ENCODE measurements at places on chromosomes 16 and 17.

- DNase-seq = no peak
- peaks cover 40% of the 10 kb centered on the region for H3K4me1 ChIP-seq
Measured at GRCh38 chr16:30379158-30379783, 3.1 kb downstream of the SEPTIN1 start.

- peaks cover 12% of the 10 kb centered on the region for H3K4me1 ChIP-seq
- H3K4me3 ChIP-seq = peak overlapping the region; percentile 9
- no peaks in the 10 kb centered on the region for H3K27me3 ChIP-seq
Measured at GRCh38 chr17:70053241-70054234, 21.5 kb upstream of the KCNJ16 start.

DNA sequence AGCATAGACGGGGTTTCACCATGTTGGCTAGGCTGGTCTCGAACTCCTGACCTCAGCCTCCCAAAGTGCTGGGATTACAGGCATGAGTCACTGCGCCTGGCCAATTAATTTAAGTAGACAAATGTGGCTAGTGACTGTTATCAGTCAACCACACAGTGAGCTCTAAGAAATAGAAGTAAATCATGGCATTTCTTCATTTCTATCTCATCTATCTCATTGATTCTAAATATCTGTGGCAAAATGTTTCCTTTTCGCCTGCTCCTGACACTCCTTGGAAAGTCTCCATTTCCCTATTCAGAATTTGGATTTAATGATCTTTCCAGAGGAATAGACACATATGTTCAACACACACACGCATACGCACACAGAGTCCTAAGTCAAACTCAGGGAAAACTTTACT, 81.3 kb downstream of the HIC1 start:
- no peak overlapping the region for H3K4me3 ChIP-seq
- peaks cover 25% of the 10 kb centered on the region for H3K4me1 ChIP-seq
- no peak overlapping the region for H3K27ac ChIP-seq

DNA sequence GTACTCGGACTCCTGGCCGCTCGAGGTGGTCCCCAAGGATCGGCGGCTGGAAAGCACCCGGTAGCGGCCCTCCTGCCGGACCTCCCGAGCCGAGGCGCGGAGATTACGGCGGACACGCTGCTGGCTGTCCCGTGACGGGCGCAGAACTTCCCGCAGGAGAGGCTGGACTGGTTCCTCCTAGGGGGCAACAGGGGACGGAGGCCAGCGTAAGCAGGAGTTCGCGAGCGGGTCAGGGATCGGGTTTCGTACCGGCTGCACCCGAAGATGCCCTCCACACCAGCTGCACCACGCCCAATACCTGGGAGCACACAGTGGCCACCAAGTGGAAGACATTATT, 341 bp downstream of the SLC7A6OS start:
- peak overlapping the region; percentile 97 for H3K27ac ChIP-seq
- no peak for DNase-seq

GRCh38 chr17:11720816-11721215, 122.5 kb downstream of the DNAH9 start:
- H3K27me3 ChIP-seq = no peaks in the 10 kb centered on the region
- no peak overlapping the region for H3K27ac ChIP-seq
- H3K36me3 ChIP-seq = no peaks in the 10 kb centered on the region
- no peak for DNase-seq

- H3K4me3 ChIP-seq = no peak overlapping the region
- no peaks in the 10 kb centered on the region for H3K36me3 ChIP-seq
- H3K27ac ChIP-seq = no peak overlapping the region
Measured at GRCh38 chr17:13544292-13544691, 57.4 kb downstream of the HS3ST3A1 start.

- peak overlapping the region; percentile 91 for H3K27ac ChIP-seq
- DNase-seq = no peak
- H3K4me3 ChIP-seq = peak overlapping the region; percentile 78
- H3K36me3 ChIP-seq = peaks cover 6% of the 10 kb centered on the region
Measured at GRCh38 chr16:89506113-89506504, 2.1 kb upstream of the SPG7 start.

DNA sequence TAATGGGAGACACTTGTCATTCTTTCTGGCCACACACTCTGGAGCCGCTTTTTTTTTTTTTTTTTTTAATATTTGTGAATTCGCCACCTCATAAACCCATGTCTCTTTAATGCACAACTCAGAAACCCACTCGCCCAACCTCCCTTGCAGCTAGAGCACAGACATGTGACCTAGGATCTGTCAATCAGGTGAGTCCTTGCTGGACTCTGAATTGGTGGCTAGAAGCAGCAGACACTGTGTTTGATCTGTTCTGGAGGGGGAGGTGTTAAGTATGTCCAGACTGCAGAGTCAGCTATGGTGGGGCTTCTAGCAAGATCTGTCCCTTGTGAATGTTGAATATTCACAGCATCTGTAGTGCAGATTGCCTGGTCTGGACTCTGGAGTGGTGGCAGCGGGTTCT, 112.1 kb downstream of the PRKCB start:
- H3K27me3 ChIP-seq = no peaks in the 10 kb centered on the region
- H3K36me3 ChIP-seq = peaks cover 4% of the 10 kb centered on the region
- no peak overlapping the region for H3K4me3 ChIP-seq
- H3K4me1 ChIP-seq = peaks cover 51% of the 10 kb centered on the region

DNA sequence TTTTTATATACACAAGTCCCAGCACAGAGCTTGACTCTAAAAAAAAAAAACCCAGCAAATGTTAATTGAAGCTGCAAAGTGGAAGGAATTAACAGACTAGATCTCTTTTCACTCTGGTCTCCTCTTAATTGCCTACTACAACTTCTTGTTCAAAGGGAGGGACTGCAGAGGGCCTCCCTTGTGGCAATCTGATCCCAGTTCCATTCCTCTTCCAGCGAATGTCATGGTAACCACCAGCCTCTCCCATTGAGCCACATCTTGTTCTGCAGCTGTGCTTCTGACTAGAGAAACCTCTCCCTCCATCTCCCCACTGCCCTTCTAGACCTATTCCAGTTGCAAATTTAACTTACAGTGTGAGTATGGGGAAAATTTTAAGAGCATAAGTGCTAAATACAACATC, 5.9 kb downstream of the SUPT6H start:
- DNase-seq = no peak
- H3K27ac ChIP-seq = no peak overlapping the region
- H3K27me3 ChIP-seq = no peaks in the 10 kb centered on the region

- DNase-seq = no peak
- H3K4me3 ChIP-seq = no peak overlapping the region
- H3K36me3 ChIP-seq = peaks cover 25% of the 10 kb centered on the region
Measured at GRCh38 chr17:7019839-7020519, 2.9 kb upstream of the BCL6B start.

GRCh38 chr16:68991075-68991474, 114.4 kb upstream of the HAS3 start:
- no peaks in the 10 kb centered on the region for H3K27me3 ChIP-seq
- no peaks in the 10 kb centered on the region for H3K36me3 ChIP-seq
- H3K4me3 ChIP-seq = no peak overlapping the region
- no peak for DNase-seq

- peaks cover 2% of the 10 kb centered on the region for H3K36me3 ChIP-seq
- H3K4me1 ChIP-seq = peaks cover 15% of the 10 kb centered on the region
- peaks cover 14% of the 10 kb centered on the region for H3K27me3 ChIP-seq
- no peak for DNase-seq
- no peak overlapping the region for H3K27ac ChIP-seq
Measured at GRCh38 chr16:81814751-81815428, 35.8 kb downstream of the PLCG2 start.

DNA sequence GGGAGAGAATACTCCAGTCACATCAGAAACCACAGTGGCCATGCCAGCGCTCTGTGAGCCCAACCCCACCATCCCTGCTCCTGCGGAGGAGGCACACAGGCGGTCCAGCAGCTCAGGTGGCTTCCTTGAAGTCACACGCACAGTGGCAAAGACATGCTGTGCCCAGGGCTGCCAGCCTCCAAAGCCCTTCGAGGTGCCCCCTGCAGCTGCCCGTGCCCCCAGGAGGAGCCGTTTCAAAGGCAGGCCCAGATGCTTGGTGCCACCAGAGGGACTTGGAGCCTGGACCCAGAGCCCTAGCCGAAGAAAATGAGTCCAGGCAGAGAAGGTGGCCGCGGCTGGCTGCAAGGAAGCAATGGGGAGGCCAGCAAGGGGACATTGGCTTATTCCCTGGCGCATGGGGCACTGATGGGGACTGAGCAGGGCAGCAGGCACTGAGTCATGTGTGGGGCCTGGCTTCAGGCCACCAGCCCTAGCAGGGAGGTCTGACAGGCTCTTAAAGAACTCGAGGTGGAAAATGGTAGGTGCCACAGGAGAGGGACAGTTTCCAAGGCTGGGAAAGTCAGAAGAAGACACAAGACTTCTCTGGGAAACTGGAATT, 17.2 kb upstream of the CACNG1 start:
- H3K36me3 ChIP-seq = no peaks in the 10 kb centered on the region
- H3K27ac ChIP-seq = no peak overlapping the region
- no peaks in the 10 kb centered on the region for H3K4me1 ChIP-seq
- no peak for DNase-seq
- no peak overlapping the region for H3K4me3 ChIP-seq

DNA sequence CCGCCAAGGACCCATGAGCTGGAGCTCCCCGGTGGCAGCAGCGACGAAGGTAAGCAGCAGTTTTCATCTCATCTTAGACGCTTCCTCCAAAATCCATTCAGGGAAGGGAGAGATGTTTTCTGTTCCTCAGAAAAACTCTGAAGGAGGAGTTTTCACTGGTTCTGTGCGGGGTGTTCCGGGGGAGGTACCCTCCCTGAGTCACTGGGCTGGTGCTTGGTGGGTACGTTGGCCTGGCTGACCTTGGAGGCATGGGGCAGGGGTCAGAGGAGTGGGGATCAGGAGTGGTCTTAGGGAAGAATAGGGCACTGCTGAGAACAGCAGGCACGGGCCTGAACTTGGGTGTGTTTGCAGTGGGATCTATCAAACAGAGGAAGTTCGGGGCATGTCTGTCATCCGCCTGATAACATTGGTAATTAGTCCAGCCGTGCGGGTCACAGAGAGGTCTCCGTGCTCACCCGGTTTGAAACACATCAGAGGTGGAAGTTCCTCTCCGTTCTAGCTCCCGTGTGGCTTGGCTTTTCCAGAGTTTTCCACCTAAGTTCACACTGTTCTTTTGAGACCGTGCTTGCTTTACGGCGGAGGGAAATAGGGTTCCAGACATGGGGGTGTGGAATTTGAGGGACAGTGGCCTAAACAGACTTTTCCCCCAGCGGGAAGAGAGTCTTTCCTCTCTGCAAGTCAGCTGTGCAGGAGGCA, 59.6 kb upstream of the CIBAR2 start:
- H3K36me3 ChIP-seq = no peaks in the 10 kb centered on the region
- H3K27me3 ChIP-seq = peaks cover 57% of the 10 kb centered on the region
- H3K4me3 ChIP-seq = no peak overlapping the region
- H3K4me1 ChIP-seq = no peaks in the 10 kb centered on the region

- no peaks in the 10 kb centered on the region for H3K27me3 ChIP-seq
- peaks cover 40% of the 10 kb centered on the region for H3K36me3 ChIP-seq
- no peak for DNase-seq
- peak overlapping the region; percentile 83 for H3K27ac ChIP-seq
- H3K4me3 ChIP-seq = peak overlapping the region; percentile 86
- H3K4me1 ChIP-seq = peaks cover 71% of the 10 kb centered on the region
Measured at GRCh38 chr16:89485701-89486246, 4.6 kb downstream of the ANKRD11 start.

GRCh38 chr17:75552425-75553294, 27.2 kb downstream of the LLGL2 start:
- no peak for DNase-seq
- no peaks in the 10 kb centered on the region for H3K4me1 ChIP-seq
- no peak overlapping the region for H3K4me3 ChIP-seq
- no peaks in the 10 kb centered on the region for H3K36me3 ChIP-seq
- H3K27ac ChIP-seq = no peak overlapping the region

GRCh38 chr17:42585353-42585752, 7.8 kb upstream of the PSMC3IP start:
- H3K4me3 ChIP-seq = no peak overlapping the region
- H3K27ac ChIP-seq = no peak overlapping the region
- DNase-seq = no peak
- H3K27me3 ChIP-seq = no peaks in the 10 kb centered on the region
- peaks cover 56% of the 10 kb centered on the region for H3K36me3 ChIP-seq
- no peaks in the 10 kb centered on the region for H3K4me1 ChIP-seq

- no peak for DNase-seq
- peaks cover under 1% of the 10 kb centered on the region for H3K27me3 ChIP-seq
- no peak overlapping the region for H3K27ac ChIP-seq
- no peak overlapping the region for H3K4me3 ChIP-seq
- no peaks in the 10 kb centered on the region for H3K4me1 ChIP-seq
- H3K36me3 ChIP-seq = no peaks in the 10 kb centered on the region
Measured at GRCh38 chr17:79568661-79569060, 42.2 kb downstream of the RBFOX3 start.

DNA sequence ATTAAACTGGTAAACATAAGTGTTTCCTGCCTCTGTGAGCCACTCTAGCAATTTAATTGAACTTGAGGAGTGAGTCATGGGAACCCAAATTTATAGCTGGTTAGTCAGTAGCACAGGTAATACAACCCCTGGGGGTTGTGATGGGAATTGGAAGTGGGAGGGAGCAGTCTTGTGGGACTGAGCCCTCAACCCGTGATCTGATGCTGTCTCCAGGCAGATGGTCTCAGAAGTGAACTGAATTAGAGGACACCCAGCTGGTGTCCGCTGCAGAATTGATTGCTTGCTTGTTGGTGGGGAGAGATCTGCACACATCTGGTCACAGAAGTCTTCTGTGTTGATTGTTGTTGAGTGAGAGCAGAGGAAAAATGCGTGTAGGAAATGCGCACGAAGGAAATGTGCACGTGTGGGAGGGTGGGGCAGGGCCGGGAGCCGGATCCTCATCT, 7.7 kb upstream of the ST6GALNAC2 start:
- no peak overlapping the region for H3K27ac ChIP-seq
- DNase-seq = no peak
- H3K36me3 ChIP-seq = no peaks in the 10 kb centered on the region
- peaks cover 28% of the 10 kb centered on the region for H3K27me3 ChIP-seq
- H3K4me3 ChIP-seq = no peak overlapping the region

- H3K4me3 ChIP-seq = no peak overlapping the region
- DNase-seq = no peak
- no peak overlapping the region for H3K27ac ChIP-seq
- no peaks in the 10 kb centered on the region for H3K4me1 ChIP-seq
- no peaks in the 10 kb centered on the region for H3K36me3 ChIP-seq
Measured at GRCh38 chr17:68627956-68628575, 26.9 kb upstream of the FAM20A start.

DNA sequence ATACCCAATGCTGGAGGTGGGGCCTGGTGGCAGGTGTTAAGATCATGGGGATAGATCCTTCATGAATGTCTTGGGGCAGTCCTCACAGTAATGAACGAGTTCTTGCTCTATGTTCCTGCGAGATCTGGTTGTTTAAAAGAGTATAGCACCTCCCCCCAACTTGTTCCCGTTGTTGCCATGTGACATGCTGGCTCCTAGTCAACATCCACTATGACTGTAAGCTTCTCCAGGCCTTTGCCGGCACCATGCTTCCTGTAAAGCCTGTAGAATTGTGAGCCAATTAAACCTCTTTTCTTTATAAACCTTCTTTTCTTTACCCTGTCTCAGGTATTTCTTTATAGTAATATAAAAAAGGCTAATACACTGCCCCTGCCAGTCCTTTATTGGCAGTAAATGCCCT, 33.3 kb downstream of the RANBP10 start:
- H3K27me3 ChIP-seq = no peaks in the 10 kb centered on the region
- no peaks in the 10 kb centered on the region for H3K4me1 ChIP-seq
- no peak for DNase-seq
- no peak overlapping the region for H3K4me3 ChIP-seq

All from T-helper 2 cell treated with Interferon-gamma antibody and Interleukin-4, amounts not matched to agents 5 μg/mL and 100 μg/mL, for 36 hours (primary cell).